Muscle of leg (tissue), 16 donors: ENCODE measurements at places on chromosomes 2 and 18.

DNA sequence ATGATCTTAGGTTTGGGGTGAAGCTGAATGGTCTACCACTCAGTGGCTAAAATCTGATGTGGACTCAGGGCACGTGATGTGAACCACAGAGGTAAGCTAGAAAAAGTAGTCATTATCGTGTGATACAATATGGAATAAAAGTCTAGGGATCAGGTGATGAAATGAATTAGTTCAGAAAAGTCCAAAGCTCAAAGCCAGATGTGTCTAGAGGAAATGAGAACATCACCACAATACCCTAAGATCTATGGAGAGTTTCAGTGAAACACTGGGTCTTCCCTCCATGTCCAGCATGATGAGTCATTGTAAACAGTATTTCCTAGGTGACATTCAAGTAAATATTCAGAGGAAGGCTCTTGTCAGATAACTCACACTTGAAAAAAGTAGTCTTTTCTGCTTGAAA, 1257.4 kb upstream of the ZEB2 start:
- DNase-seq, result peak; percentile 37

DNA sequence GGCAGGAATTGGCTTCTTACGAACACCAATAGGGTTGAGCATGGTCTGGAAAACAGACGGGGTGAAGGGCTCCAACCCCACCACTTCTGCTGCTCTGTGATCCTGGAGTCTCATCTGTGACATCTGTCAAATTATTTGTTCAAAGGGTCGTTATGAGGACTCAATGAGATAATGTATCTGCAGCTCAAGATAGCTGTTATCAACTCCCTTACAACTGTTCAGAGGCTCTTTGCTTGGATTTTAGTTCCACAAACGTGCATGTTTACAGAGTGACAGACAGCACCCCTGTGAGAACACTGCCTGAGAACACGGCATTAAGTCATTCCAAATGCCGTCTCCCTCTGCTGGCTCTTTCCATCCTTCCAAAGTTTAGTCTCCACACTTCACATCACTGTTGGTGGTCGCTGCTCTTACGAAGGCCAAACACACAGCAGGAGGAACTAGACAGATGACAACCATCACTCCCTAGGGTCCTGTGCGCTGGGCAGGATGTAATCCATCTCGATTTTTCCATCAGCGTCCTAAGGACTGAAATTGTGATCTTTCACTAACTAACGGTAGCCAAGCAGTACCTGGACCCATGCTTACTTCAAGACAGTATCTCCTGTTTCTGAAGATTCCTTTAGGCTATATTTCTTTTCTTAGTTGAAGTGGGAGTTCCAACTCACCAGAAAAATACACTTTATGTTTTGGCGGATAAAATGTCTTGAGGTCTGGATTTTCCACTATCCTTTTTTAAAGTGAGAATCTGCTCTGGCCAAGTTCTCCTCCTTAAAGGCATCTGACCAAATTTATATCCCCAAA, 220.3 kb downstream of the ANAPC1 start:
- peak; percentile 93 for DNase-seq

- DNase-seq, result no peak
Measured at GRCh38 chr2:42084231-42084671, 36.4 kb downstream of the PKDCC start.

GRCh38 chr2:207248702-207249377, 83.1 kb upstream of the KLF7 start:
- no peak for DNase-seq

- no peak for DNase-seq
Measured at GRCh38 chr18:21593540-21594257, 6.8 kb downstream of the ESCO1 start.

DNA sequence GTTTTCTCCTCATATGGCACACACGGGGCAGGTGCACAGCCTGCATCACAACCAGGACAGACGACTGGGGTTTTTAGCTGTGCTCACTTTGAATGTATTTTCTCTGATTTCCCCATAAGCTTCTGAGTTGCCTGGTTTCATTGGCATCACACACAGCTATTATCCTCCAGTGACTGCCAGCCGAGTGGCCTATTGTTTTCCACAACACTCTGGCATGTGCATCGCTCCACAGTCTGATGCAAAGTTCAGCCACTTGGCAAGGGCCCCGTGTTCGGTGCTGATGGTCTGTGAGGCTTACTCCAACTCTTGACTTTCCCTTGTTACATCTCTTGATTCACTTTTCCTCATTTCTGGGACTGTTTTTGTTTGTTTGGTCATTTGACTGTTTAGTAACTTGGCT, 593.1 kb downstream of the CBLN2 start:
- no peak for DNase-seq

DNA sequence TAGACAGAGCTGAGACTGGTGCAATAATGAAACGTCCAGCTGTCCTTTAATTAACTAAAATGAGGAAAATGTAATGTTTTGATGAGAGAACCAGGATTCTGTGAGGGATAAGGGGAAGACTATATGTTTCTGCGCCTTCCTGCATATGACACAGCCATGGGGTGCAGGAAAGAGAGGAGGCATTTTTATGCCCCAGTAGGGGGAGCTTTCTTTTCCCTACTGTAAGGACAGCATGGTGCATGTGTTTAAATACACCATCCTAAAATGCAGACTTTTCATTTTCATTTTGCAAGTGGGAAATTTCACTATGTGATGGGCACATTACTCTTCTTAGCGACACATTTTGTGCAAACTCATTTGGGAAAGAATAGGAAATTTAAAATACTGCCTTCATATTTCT, 446.1 kb downstream of the ARHGAP15 start:
- no peak for DNase-seq

GRCh38 chr2:102768892-102769291, 7.1 kb downstream of the TMEM182 start:
- no peak for DNase-seq

- DNase-seq, result no peak
Measured at GRCh38 chr18:8504424-8504823, 104.8 kb upstream of the RAB12 start.

DNA sequence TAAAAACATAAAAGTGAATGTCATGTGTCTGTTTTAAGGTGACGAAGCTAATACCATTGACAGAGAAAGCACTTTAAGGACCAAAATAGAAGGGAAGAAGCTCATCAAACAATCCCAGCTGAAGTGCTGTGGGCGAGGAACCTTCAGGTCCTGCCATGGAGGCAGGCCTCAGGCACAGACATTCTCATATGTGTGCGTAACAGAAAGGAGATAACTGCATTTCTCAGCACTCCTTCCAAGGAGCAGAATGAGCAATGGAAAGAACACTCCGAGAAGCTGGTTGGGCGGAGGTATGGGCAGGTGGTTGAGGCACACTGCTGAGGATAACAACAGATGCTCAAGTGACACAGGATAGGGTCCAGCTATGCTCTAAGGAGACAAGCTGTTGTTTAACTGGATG, 42.4 kb downstream of the PKDCC start:
- DNase-seq, result no peak

GRCh38 chr2:38508311-38509039, 94.3 kb downstream of the HNRNPLL start:
- peak; percentile 92 for DNase-seq

DNA sequence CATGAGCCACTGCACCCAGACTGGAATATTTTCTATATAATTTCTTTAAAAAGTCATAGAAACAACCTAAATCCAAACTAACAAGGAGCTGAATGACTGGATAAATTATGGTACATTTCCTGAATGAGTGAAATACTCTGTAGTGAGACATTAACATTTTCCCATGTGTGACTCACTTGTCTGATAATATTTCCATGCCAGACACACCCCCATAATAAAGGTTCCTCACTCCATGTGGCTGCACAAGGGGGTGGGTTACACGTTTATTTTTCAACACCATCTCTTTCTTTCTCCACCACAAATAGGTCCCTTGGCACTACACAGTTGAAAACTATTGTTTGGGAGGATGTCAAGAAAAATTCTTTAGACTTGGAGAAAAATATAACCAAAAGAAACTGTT, 266.3 kb upstream of the LYPD1 start:
- peak; percentile 14 for DNase-seq

DNA sequence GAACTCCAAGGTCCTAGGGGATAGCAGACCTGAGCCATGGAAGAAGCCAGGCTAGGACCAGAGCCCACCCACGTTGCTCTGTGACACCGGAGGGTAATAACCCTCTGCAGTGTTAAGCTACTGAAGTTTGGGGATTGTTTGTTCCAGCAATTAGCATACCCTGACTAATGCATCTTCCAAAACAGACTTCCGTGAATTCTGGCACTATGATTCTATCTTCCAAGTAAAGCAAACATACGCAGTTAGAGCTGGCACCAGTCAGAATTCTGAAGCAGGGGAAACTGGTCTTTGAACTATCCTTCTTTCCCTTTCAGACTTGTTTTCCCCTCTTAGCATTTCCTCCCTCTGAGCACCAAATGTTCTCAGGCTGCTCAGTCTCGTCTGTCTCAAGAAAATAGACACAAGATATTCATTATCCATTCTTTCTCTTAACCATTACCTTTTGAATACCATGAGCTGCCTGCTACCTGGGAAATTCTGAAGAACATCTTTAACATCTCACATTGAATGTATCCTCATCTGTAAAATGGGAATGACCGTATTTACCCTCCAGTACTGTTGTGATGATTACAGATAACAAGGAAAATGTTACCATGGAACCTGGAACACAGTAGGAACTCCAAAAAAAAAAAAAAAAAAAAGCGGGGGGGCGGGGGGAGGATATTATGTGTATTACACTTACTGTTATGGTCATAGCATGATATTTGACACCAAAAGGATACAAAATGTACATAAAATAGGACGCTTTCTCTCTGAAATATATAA, 108.2 kb downstream of the TCF4 start:
- DNase-seq, result no peak

DNA sequence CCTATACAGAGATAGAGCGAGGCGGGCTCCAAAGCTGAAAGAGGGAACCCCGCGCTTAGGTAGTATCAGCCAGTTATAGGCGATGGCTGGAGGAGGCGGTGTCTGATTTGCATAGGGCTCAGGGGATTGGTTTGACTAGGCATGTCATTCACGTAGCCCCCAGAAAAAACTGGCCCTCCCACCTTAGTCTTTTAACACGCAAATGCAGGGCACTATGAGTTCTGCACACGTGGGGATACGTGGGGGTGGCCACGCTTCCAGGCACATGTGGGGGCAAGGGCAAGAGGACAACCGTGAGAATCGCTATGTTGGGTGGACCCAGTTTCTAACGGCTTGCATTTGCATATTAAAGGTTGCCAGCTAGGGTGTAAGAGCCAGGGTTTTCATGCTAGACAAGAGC, 56.7 kb upstream of the MSTN start:
- no peak for DNase-seq

- peak; percentile 71 for DNase-seq
Measured at GRCh38 chr2:45643543-45644542, 7.6 kb upstream of the PRKCE start.

DNA sequence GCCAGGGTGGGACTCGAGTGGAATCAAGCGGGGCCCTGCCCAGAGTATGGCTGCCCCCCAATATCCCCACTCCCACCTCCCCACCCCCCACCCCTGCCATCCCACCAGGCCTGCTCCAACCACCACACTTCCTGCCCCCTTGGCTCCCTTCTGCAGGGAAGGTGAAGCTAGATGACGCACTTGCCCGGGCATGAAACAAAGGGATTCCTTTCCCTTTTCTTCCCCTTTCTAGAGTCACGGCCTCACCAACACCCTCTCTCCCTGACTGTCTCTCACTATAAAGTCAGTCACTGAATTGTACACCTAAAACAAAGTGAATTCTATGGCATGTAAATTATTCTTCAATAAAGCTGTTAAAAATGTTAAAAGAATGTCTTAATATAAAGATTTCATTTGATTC, 16.0 kb downstream of the ZBTB7C start:
- no peak for DNase-seq

- DNase-seq, result peak; percentile 43
Measured at GRCh38 chr2:219688560-219689445, 61.4 kb downstream of the SLC4A3 start.

- no peak for DNase-seq
Measured at GRCh38 chr18:44655435-44655834, 25.3 kb upstream of the SETBP1 start.

DNA sequence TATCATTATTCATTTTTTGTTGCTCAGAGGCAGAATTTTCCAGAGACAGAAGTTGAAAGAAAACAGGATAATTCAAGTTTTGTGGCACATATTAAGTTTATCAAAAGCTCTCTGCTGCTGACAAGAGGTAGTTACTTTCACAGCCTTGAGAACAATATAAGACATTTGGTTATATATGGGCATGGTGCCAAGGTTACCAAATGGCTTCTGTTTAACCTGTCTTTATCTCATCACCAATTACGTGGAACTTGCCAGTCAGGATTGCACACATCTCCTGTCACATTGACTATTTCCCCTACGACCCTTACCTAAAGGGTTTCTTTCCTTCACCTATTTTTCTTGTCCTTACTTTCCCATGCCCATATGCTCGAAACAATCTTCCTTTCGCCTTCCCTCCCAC, 35.9 kb downstream of the KLF7 start:
- DNase-seq, result no peak

- DNase-seq, result no peak
Measured at GRCh38 chr2:15116830-15117229, 444.3 kb downstream of the NBAS start.

GRCh38 chr2:185472574-185472973, 266.0 kb upstream of the FSIP2 start:
- DNase-seq, result no peak

GRCh38 chr2:77521548-77521891, 656 bp downstream of the LRRTM4 start:
- peak; percentile 20 for DNase-seq

DNA sequence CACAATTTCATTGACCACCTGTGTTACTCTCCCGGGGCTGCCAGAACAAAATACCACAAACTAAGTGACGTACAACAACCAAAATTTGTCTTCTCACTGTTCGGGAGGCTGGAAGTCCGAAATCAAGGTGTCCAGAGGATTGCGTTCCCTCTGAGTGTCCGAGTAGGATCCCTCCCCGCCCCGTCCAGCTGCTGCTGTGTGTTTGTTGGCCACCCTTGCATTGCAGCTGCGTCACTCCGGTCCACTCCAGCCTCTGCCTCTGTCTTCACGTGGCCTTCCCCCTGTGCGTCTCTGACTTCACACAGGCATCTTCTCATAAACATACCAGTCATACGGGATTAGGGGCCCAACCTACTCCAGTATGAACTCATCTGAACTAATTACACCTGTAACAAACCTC, 251.8 kb upstream of the SMIM21 start:
- DNase-seq, result peak; percentile 97

- no peak for DNase-seq
Measured at GRCh38 chr2:27988718-27989117, 98.2 kb downstream of the BABAM2 start.

- DNase-seq, result peak; percentile 96
Measured at GRCh38 chr18:2903006-2903405, 56.2 kb downstream of the EMILIN2 start.

- no peak for DNase-seq
Measured at GRCh38 chr18:36672437-36673344, 156.1 kb downstream of the TPGS2 start.

GRCh38 chr2:165010556-165010955, 55.2 kb upstream of the SLC38A11 start:
- no peak for DNase-seq

GRCh38 chr2:236947294-236947693, 138.4 kb upstream of the COPS8 start:
- no peak for DNase-seq

DNA sequence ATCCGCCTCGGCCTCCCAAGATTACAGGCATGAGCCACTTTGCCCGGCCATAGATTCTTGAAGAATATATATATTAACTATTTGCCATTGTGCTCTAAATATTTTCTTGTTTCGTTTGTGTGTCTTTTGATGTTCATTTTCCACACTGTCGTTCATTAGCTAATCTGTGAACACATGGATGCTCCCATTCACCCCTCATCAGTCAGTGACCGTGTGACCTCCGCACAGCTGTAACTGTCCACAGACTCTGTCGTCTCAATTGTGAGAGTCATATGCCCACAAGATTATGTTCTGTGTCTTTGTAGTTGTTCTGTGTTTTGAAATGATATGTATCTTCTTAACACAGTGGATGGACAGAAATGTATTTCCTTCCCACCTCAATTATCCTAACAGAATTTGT, 29.6 kb downstream of the RAMP1 start:
- DNase-seq, result no peak
